ENCODE measurements at places on chromosomes 3 and 15.

DNA sequence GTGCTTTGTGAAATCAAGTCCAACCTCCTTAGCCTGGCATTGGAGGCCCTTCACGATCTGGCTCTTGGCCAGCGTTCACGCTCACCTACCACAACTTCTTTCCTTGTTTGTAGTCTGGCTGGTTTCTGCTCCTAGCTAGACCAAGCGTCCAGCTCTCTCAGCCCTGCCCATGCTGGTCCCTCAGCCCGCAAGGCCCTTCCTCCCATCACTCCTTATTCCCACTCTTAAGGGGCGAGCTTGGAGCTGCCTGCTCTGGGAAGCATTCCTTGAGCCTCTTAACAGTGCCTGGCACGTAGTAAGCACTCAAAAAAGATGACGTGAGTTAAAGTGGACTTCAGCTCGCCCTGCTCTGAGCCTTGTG lies 8.7 kb downstream of the SLC6A6 start:
- DNase-seq = no peak

- DNase-seq = no peak
These were observed 116.2 kb upstream of the CHRM5 start for GRCh38 chr15:33852094-33852493.

DNA sequence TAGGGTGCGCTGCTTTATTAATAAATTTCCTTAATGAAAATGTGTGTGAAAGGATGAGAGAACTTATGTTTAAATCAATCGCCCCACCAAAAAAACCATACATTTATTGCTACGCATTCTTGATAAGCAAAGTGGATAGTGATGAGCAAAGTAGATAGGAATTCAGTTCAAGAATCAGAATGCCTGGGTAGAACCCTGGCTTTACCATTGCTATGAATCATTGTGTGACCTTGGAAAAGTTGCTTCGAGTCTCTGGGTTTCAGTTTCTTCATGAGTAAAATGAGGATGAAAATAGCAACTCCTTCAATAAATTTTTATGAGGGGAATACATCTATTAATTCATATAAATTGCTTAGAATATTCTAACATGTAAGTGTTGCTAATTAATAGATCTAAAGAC lies 2.6 kb upstream of the ALCAM start:
- no peak for DNase-seq

GRCh38 chr3:16482194-16482769 lies 31.2 kb downstream of the RFTN1 start:
- no peak for DNase-seq

DNA sequence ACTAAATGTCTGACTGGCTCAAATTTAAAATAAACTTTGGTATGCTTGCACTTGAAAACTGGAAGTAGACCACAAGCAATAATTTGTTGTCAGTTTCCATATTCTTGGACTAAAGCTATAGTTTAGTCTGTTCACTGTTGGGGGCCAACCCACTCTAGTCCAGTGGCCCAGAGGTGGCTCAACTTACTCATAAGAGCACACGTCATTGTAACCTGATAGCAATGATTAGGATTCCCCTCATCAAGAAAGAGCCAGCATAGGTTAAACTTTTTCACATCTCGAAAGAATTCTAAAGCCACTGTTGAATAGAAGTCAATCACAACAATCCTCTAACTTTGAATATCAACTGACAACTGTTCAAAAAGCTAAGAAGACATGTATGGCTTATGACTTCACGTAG lies 147.0 kb downstream of the MEIS2 start:
- DNase-seq = no peak

DNA sequence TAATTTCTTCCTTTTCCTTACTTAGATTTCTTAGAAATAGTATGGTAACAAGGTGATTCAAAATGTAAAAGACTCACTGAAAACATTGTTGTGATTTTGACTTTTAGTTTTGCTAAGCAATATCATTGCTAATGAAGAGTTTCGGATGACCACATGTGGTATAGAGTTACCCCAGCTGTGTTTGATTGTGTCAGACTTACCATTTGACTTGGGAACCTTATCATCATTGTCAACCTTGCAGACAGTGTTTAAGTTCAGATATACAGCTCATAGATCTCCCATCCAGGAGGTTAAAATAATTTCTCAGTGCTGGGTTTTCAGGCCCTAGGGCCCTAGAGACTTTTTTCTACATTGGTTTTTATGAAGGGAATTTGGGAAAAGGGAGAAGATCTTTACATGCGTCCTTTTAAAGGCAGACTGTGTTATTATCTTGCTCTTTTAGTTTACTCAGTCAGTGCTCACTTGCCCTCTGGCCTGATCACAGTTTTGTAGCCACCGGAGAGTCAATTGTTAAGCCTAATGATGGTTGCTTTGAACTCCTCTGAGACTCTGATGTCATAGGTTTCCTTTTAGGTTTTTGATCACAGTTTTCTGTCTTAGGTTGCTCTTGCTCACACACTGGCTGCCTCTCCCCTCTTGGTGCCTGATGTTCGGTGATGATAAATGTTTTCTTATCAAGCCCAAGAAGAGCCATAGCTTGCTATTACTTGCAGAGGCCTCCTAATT lies 133.5 kb upstream of the ZPLD1 start:
- no peak for DNase-seq

DNA sequence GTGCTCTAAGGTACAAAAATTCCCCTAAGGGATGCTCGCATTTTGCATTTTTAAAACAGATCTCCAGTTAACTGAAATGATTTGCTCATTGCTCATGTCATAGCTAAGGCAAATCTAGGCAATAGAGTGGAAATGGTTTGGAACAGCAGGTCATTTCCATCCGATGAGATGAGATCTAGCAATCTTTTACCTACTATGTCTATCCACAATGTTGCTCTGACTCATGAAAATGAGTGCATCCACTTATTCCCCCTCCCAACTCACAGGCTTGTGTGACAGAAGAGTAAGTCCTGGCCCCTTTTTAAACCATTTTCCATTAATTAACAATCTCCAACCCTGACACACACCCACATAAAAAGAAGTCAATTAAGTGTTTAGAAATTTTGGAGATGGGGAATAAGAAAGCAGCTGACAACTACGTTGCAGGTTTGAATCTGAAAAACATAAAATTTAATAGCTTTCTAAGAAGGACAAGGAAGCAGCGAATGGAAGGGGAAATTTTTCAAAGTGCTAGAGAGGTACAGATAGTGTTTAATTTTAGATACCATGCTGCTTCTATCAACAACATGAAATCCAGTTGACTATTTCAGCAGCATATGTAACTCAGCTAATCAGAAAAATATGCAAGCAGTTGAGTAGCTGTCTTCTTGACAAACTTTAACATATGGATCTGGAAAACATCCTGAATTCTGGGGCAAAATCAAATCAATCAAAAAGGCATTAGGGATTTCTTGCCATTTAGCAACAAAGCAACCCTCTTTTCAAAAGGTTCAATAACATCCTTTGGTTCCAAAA lies 112.0 kb downstream of the TMCO5A start:
- DNase-seq = no peak

DNA sequence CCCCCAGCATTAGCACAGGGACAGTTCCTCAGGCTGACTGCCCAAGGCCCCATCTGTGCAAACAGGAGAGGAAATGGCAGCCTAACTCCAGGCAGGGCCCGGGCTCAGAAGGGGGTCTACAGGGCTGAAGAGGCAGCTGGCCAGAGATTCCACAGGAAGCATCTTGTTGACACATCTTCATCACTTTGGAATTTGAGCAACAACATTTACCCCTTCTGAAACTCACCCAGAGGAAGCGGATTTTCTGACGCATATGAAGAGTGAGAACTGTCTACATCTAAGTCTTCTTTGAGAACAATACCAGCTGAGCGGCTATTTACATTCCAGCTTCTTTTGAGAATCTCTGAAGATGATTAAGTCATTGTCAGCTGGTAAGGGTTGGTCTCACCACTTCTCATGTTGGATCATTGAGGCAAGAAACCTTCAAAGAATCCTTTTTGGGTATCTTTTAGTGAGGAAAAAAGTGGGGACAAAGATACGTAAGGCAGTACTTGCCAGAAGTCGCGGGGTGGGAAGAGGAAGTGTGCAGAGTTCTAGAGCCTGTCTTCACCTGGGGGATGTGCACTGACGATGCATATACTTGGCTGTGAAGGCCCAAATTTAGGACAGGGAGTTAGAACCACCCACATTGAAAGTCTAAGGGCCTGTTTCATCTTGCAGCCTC lies 25.4 kb upstream of the SRP14 start:
- DNase-seq = no peak

- DNase-seq = no peak
These were observed 228.4 kb downstream of the ITPR1 start for GRCh38 chr3:4721511-4721911.

DNA sequence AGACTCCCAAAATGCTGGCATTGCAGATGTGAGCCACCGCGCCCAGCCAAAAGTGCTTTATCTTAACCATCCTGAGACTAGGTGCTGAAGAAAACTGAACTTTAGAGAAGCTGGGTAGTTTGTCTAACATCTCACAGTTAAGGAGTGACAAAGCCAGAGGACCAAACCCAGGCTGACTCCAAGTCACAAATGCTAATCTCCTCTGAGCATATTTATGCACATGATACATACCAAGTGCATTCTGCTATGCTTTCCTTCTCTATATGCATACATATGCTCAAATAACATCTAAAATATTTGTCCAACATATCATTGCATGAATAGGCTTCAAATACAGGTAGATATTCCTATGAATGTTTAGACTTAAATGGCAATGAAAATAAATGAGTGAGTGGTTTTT lies 256.9 kb downstream of the CTNNB1 start:
- DNase-seq = no peak

- DNase-seq = no peak
These were observed 164.5 kb downstream of the ZMAT3 start for GRCh38 chr3:178907081-178907480.

DNA sequence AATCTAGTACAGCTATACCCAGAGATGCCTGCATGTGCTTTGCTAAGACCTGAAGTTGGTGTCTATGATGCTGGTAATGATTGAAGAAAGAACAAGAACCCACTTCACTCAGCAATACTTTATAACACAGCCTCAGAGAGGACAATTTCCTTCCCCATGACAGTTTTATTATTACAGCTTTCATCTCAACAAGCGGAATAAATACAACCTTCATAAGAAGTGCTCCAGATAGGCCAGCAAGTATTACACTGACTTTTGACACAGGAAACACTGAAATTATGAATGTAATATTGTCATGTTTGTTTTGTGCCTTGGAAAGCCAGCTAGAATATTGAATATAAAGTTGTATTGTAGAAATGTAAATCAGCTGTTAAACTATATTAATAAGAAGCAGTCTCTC lies 557.4 kb upstream of the ARPP21 start:
- no peak for DNase-seq

DNA sequence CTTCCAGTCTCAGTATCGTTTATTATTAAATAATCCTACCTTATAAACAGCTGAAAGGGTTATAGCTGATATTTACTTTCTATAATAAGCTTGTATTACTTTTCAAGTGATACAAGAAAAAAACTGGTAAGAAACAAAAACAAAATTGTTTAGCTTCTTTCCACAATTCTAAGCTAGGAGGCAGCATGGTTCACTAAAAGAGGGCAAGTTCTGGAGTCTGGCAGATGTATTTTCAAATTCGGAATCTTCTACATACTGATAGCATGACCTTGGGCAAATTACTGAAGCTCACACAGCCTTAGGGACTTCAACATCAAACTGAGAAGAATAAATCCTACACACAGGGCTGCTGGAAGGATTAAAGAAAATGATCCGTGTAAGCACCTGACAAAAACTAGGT lies 15.4 kb downstream of the C15orf62 start:
- no peak for DNase-seq

GRCh38 chr15:73436613-73437012 lies 6.4 kb upstream of the REC114 start:
- no peak for DNase-seq

GRCh38 chr3:178624276-178624675 lies 88.0 kb downstream of the KCNMB2 start:
- no peak for DNase-seq

GRCh38 chr3:53240989-53241972 lies 14.5 kb downstream of the TKT start:
- DNase-seq = no peak

- peak; percentile 53 for DNase-seq
These were observed 718 bp downstream of the BNIP2 start for GRCh38 chr15:59688423-59688781.

- DNase-seq = no peak
These were observed 788.2 kb upstream of the ARPP21 start for GRCh38 chr3:34851137-34851536.

- DNase-seq = no peak
These were observed 40.4 kb upstream of the RAB6B start for GRCh38 chr3:133935843-133936769.

DNA sequence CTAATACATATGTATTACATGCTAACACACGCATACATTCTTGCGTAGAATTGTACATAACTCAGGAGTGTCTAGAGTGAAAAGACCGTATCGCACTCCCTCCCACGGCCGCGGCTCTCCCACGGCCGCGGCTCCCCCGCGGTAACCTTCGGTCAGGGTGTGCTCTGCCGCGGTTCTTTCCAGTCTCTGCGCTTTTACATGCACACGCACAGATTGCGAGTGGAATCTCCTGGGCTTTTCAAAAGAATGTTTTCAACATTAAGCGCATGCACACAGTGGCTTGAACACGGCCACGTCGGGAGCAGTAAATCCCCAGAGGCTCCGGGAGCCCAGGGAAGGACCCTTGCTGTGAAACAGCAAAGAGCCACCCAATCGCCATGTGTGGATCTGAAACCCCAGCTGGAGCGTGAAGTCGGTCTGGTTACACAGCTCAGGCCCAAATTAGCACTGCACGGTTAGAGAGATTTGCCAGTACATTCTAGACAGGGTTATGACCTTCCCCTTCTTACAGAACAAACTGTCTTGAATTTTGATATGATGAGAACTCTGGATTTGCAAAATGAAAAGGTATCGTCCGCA lies 805 bp upstream of the RGMA start:
- DNase-seq = no peak

DNA sequence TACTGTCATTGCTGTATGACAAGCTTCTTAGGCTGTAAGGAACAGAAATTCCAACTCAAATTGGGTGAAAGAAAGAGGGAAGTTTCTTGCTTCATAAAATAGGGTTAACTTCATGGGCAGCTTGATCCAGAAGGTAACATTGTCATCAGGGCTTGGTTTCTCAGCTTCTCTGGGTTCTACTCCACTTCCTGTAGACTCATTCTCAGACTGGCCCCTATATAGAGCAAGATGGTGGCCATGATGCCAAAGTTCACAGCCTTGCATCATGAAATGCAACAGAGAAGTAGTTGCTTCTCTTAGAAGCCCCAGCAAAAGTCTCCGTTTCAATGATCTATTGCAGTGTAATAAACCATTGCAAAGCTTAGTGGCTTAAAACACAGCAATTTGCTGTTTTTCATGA lies 33.6 kb downstream of the TMEM40 start:
- DNase-seq = no peak
